Activated CD4-positive, alpha-beta T cell treated with anti-CD3 and anti-CD28 coated beads, Interleukin-2, amount 50 U/mL, for 24 hours (primary cell): ENCODE measurements at places on chromosomes 3 and 15.

GRCh38 chr3:73762855-73763254, 138.1 kb upstream of the PDZRN3 start:
- DNase-seq = no peak

DNA sequence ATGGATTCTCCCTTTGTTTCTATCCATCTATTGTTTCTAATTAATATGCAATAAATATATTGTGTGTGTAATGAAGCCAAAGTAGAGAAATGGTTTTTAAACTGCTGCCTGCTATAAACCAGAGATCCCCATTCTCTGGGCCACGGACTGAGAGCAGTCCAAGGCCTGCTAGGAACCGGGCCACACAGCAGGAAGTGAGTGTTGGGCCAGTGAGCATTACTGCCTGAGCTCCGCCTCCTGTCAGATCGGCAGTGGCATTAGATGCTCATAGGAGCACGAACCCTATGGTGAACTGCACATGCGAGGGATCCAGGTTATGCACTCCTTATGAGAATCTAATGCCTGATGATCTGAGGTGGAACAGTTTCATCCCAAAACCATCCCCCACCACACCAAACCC, 85.2 kb upstream of the POMGNT2 start:
- DNase-seq = no peak

DNA sequence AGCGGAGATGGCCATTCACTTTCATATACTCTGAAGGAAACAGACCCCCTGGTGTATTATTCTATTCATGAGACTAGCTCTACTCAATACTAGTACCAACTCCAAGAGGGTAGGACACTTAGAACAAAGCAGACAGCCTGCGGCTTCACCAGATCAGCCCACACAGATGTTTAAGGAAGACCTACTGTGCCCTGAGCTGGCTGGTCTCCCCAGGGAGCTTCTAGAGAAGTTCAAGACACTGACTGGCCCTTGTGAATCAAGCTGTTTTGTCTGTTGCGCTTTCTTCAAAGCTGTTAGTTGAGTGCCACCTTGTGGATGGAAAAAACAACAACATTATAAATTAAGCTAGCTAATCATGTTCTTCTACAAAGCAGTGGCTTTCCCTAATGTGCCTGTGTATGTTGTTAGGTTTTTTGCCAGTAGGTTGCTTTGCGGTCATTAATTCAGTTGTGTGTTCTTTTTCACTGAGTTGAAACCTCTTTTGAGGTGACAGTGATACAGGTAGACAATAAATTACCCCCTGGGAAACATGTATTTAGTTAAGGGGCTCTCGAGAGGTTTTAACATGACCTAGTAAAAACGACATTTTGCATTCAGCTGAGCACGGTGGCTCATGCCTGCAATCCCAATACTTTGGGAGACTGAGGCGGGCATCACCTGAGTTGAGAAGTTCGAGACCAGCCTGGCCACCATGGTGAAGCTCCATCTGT, 64.2 kb upstream of the MYZAP start:
- no peak for DNase-seq

- no peak for DNase-seq
Observed at GRCh38 chr3:71815340-71816067, 30.6 kb upstream of the PROK2 start.
